Right ventricle myocardium inferior (tissue), 1 donor: ENCODE measurements at places on chromosomes 13 and 19. TPM values are rescaled to one million over a fixed set of nuclear protein-coding genes. Genes with fewer than 3 reads are reported as not detected.

- no peak for DNase-seq
Measured at GRCh38 chr13:112056739-112057438, 10.1 kb upstream of the SOX1 start.

DNA sequence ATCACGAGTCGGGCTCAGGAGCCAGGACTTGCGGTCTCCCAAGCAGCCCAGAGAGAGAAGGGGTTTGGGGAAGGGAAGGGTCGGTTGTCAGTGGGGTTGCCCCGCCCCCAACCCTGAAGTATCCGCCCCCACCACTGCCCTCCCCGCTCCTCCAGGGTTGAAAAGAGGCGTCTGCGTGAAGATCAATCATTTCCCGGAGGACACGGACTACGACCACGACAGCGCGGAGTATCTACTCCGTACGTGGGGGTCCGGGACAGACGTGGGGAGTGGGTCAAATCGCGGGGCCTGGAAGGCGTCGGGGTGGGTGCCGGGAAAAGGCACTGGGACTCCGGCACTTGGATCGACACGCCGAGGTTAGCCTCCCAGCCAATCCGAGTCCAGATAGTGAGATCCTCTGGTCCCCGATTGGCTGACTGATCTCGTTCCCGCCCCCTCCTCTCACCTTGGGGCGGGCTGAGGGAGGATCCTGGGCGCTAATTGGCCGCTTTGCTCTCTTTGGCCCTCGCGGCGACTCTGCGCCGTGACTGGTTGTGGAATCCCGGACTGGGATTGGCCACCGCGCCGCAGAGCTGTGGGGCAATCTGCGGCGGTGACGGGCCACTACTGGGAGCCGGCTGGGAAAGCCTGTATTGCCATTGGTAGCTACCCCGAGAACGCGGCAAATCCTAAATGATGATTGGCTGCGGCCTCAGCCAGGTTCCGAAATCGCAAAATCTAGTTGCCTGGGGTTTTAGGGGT, 13.3 kb upstream of the CACNG6 start:
- no peak for DNase-seq

ZNF135 gene
- total RNA-seq, result 3.7 TPM

GRCh38 chr13:24068472-24068871, 92.0 kb upstream of the SPATA13 start:
- DNase-seq, result no peak

KLF16 gene
- 11.0 TPM for total RNA-seq

- DNase-seq, result no peak
Measured at GRCh38 chr13:101916108-101916774, 463.8 kb downstream of the ITGBL1 start.

DNA sequence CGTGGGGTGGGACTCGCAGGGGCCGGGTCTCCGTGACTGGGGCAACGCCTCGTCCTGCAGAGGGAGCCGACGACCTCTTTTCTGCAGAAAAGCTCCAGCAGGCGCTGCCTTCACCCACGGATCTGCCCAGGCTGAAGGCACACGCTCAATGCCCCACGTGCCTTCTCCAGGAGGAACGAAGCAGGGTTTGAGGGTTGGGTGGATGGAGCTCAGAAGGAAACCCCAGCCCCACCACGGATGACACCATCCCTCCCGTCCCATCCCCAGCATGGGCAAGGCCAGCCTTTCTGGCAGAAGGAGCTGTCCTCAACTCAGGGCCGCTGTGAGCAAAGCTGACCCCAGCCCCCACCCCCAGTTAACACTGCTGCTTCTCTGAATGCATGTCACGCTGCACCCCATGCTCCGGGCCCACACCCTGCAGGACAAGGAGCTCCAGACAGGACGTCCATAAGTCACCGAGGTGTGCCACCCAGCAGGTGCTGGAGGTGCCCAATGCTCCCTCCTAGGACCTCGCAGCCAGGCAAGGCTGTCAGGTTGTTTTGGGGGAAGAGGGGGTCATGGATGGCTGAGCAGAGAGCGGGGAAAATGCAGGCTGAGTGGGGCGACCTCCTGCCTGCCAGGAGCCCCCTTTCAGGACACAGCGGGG, 7.4 kb downstream of the C19orf25 start:
- DNase-seq, result peak; percentile 39

- DNase-seq, result peak; percentile 85
Measured at GRCh38 chr19:8585894-8586750, 8.9 kb upstream of the MYO1F start.

DNA sequence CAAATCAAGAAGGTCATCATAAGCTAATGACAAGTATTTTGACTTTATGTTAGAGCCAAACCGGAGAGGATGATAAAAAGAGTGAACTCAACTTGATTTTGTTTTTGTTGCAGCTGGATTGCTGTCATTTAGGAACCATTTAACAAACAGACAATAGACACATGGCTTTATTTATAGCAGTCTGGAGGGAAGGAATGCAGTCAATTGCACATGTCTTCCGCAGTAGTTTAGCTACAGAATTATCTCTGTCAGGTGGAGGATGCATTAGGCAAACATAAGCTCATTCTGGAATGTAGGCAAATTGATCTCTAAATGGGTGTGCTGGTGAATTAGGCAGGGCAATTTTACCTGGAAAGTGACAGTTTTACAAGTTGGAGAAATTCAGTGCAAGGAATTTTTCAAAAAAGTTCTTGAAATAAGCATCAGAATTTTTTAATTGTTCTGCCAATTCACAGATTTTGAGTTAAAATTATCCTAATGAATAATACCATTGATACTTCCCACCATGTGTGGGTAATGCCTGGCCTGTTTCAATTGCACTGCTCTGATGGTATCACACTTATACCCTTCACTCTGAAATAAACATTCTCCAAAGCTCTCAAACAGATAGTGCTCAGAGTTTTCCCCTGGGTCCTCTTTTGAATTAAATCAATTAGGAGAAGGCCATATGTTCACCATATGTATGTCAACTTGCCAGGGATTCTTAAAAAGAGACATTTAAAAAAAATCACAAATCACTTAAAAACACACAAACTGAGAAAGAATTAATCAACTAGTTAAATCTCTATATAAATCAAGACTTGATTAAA, 318.3 kb downstream of the NDFIP2 start:
- no peak for DNase-seq

DNA sequence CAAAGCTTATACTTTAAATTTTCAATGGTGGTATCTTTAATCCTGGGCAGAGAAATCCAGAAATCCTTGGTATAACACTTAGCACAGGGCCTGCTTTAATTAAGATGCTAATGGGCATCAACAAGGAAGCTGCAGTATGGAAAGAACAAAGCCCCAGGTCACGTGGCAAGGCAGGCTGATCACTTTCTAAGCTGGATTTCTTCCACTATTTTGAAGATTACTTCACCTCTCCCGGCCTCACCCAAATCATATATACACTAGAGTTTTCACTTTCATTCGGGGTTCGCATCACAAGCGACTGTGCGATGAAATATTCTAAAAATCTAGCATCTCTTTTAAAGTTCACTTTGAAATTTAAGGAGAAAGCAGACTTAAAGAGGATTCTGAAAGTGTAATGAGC, 71.8 kb downstream of the STARD13 start:
- DNase-seq, result no peak
